ENCODE measurements at places on chromosomes 2 and 18.
A peak's percentile ranks its signal among the peaks of the same experiment; 100 is the strongest.

GRCh38 chr2:46800218-46800617, 115.4 kb downstream of the MCFD2 start:
- no peak for DNase-seq

DNA sequence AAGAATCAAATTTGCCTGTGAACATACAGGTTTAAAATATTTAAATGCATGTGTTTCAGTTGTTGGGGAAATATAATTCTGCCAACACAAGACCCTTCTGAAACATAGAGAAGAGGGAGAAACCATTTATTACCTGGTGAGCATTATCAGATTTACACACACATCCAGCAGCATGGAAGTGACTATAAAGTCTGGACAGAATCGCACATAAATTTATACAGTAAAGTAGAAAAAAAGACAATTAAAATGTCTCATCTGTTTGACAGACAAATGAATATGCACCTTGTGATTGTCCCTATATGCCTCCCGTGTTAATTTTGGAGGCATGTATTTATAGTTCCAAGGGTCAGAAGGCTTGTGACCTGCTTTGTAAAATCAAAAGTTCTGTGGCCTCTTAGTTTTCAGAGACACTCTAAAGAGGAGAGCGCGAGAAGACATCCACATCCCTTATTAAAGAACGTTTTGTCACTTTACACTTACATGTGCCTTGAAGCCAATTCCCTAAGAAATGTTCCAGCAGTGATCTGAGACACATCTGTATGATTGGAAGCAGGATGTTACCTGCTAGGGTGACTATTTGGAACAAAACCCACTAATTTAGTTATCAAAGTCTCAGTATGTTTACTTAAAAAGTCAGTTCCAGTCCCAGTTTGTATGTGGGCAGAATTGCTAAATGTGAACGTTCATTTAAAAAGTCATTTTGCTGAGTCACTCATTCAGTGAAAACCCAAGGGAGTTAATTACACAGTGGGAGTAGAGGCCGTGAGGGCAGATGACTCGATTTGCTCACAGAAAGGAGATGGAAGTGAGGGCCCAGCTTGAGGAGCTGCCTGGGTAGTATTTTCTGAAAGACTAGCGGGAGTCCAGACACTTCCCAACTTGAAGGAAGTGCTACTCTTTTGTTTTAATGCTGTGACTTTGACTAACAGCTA, 527.6 kb upstream of the MEX3C start:
- no peak for DNase-seq

GRCh38 chr18:47248604-47249313, 2.7 kb downstream of the SKOR2 start:
- DNase-seq = no peak

DNA sequence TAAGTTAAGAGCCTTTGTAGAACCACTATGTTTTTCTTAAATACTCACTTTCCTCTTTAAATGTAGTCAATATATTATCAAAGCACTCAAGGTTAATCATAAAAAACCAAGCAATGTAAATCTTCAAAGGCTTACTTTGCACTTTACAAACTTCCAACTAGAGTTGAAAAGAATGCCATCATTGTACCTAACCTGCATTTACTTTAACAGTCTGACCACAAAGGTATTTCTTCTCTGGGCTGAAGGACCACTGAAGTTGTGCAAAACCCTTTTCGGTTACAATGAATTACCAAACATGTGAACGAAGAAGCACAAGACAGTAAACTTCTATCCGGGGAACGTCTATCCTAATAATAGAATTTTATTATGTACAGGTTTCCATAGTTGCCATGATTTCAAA, 3.0 kb downstream of the HNRNPLL start:
- DNase-seq = no peak

DNA sequence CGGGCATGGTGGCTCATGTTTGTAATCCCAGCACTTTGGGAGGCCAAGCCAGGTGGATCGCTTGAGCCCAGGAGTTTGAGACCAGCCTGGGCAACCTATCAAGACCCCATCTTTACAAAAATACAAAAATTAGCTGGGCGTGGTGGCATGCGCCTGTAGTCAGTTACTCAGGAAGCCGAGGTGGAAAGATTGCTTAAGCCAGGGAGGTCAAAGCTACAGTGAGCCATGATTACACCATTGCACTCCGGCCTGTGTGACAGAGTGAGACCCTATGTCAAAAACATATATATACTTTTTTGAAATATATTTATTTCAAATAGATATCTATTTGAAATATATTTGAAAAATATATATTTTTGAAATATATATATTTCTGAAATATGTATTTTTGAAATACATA, 10.9 kb downstream of the OSBPL1A start:
- DNase-seq = no peak

GRCh38 chr2:165634282-165634681, 159.8 kb downstream of the GALNT3 start:
- no peak for DNase-seq

- no peak for DNase-seq
These were observed 51.5 kb upstream of the NFATC1 start for GRCh38 chr18:79344208-79344581.

DNA sequence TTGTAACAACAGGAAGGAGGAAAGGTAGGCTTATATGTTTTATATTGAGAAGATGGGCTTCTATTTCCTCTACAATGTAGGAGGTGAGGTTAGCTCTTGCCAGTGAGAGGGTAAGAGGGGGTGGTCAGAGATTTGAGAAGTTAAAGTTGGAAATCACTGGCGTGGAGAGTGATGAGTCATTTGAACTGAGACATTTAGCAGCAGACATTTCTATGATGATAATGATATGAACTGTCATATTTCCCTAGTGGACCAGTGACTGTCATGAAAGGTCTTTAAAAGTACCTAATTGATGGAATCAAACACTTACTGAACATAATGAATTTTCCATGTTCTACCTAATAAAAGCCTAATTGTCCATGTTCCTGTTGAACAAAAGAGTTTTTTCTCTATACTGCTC, 126.1 kb downstream of the FAM161A start:
- no peak for DNase-seq

GRCh38 chr18:23864624-23865023, 149.9 kb upstream of the TTC39C start:
- DNase-seq = no peak

DNA sequence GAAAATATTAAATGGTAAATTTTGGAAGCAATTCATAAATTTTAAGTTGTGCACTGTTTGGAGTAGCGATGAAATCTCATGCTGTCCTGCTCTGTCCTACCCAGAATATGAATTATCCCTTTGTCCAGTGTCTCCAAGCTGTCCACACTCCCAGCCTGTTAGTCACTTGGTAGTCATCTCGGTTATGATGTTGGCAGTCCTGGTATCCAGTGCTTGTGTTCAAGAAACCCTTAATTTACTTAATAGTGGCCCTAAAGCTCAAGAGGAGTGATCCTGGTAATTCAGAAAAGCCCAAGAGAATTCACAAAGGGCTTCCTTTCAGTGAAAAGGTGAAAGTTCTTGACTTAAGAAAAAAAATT, 71.8 kb upstream of the STAM2 start:
- DNase-seq = peak; percentile 15

DNA sequence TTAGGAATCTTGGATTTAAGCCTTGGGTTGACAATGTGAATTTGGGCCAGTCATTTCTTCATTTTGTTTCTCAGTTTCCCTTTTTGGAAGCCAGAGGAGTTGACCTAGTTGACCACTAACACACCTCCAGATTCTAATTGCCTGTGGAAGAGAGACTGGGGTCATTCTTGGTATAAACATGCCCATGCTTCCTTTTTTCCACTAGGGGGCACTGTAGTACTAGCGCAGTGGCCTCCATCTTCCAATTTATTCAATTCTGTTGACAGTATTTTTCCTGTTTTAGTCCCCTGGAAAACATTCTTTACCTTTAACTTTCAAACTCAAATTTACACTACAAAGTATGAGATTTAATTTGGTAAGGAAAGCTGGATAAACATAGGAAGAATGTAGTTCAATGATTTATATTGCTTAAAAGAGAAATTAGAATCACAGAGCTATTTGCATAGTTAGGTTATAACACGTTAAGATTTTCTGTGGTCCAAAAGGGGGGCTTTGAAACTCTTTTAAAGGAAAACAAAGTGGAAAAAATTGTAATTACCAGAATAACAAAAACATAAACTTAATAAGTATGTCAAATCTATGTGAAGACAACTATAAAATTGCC, 57.5 kb upstream of the AGPS start:
- DNase-seq = peak; percentile 21

DNA sequence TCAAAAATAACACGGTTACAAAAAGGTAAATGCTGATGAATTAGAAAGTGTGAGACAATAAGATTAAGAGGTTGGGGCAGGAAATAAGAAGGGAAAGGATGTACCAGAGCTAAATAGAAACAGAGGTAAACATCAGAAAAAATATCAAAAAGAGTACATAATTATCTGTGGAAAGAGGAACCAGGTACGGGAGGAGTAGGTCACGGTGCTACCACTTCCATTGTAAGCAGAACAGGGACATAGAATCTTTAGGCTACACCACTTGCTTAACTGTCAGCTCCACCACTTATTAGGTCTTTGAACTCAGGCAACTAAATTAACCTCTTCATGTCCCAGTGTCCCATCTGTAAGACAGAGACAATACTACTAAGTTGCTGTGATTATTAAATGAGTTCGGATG, 350.3 kb downstream of the LRATD1 start:
- DNase-seq = no peak

- no peak for DNase-seq
These were observed 47.5 kb downstream of the ANO7 start for GRCh38 chr2:241235859-241236593.

DNA sequence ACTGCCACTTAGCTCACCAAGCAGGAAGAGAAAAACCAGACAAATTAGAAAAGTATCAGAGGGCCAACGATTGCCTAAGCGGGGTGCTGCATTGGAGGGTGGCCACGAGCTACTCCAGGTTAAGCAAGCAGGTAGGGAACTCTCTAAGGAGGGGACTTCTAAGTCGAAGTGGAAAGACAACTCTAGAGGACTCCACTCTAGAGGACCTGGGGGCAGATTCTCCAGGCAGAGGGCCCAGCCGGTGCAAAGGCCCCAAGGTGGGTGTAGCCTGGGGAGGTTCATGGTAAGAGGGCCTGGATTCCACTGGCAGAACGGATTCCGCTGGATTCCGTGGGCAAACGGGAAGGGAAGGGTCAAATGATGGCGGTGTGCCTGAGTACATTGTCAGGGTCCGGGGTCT, 12.7 kb downstream of the FBLN7 start:
- DNase-seq = no peak

DNA sequence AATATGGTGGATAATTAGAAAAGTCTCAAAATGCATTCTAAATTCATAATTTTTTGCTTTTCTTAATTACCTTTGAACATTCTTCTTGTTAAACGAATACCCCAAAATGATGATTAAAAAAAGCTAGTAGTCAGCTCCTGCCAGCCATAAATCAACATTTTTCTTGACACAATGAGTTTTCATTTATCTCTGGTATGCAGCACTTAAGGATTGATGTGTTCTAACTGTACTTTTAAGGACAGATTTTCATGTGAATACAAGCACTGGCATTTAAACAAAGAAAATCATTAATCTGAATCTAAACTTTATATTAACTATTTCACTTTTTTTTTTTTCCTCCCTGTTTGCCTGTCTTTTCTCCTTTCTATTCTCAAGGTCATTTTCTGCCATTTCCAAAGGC, 976.8 kb downstream of the TMEM182 start:
- DNase-seq = no peak

DNA sequence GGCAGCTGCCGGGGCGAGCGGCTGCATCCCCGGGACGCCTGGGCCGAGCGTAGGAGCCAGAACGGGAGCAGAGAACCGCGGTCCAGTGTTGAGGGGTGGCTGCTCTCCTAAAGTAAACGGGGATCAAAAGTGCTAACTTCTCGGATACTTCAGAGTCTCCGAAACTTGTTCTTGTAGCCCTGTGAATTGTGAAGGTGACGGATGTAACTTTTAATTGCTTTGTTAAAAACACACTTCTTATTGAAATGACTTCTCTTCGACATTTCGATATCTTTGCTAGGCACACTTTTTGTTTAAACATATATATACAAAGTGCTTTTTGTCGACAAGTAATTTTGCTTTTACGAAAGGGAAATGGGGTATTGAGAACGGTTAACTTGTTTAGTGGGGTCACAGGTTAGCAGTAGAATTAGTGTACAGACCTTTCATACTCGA, 540 bp downstream of the ATP9B start:
- no peak for DNase-seq

DNA sequence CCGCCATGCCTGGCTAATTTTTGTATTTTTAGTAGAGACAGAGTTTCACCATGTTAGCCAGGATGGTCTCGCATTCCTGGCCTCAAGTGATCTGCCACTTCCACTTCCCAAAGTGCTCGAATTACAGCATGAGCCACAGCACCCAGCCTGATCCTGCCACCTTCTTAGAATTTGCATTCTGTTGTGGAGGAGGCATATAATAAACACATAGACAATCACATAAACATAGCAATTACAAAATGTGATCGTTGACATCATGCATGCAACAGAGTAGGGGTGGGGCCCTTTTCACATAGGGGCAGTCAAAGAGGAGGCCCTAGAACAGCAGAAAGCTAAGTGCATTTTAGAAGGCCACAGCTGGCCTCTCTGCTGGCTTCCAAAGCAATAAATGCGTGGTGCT, 39.9 kb upstream of the TSPYL6 start:
- DNase-seq = no peak

- DNase-seq = peak; percentile 62
These were observed 163.1 kb downstream of the TTC32 start for GRCh38 chr2:19738707-19739106.

- no peak for DNase-seq
These were observed 425.3 kb downstream of the MBD2 start for GRCh38 chr18:53799134-53799533.

GRCh38 chr2:107927034-107927534, 59.2 kb upstream of the SLC5A7 start:
- DNase-seq = no peak

GRCh38 chr2:10798783-10799182, 13.8 kb downstream of the PDIA6 start:
- DNase-seq = no peak
